Peyer's patch (tissue), 4 donors: ENCODE measurements at places on chromosomes 2 and 18. TPM values are rescaled to one million over a fixed set of nuclear protein-coding genes. Genes with fewer than 3 reads are reported as not detected.

Gene POTEJ
- 1.7 TPM for total RNA-seq

GRCh38 chr2:155517362-155517761 lies 815.2 kb downstream of the NR4A2 start:
- H3K36me3 ChIP-seq, result no peaks in the 10 kb centered on the region
- H3K4me1 ChIP-seq, result no peaks in the 10 kb centered on the region
- no peak for DNase-seq
- no peak overlapping the region for H3K27ac ChIP-seq

Gene RIT2
- not detected for total RNA-seq

GRCh38 chr2:26595146-26595545 lies 46.0 kb downstream of the CIB4 start:
- peak; percentile 14 for DNase-seq
- no peaks in the 10 kb centered on the region for H3K27me3 ChIP-seq
- no peaks in the 10 kb centered on the region for H3K36me3 ChIP-seq
- H3K4me3 ChIP-seq, result no peak overlapping the region

Gene UXS1
- total RNA-seq, result 33.4 TPM

DNA sequence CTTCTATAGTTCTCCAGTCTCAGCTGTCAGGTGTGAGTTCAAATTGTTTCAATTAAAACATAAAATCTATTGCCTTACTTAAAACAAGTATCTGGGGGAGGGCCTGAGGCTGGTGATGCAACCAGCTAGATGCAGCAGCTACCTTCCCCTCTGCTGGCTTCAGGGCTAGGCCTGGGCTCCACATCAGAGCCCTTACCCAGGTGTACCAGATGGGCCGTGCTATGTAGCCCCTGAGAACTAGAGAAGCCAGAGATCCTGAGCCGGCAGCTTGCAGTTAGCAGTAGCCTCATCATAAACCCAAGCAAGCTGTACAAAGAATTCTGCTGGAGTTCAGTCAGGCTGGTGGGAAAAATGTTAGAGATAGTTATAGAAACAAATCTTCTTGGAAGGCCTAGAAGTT lies 97.7 kb upstream of the ACAA2 start:
- H3K4me1 ChIP-seq, result no peaks in the 10 kb centered on the region
- H3K36me3 ChIP-seq, result no peaks in the 10 kb centered on the region
- no peak for DNase-seq
- no peak overlapping the region for H3K4me3 ChIP-seq

Gene NFU1
- total RNA-seq, result 46.8 TPM

Gene CKAP2L
- total RNA-seq, result 19.0 TPM

Gene RNF138
- total RNA-seq, result 16.0 TPM

- peak; percentile 57 for DNase-seq
- no peak overlapping the region for H3K4me3 ChIP-seq
- no peaks in the 10 kb centered on the region for H3K36me3 ChIP-seq
- H3K27ac ChIP-seq, result no peak overlapping the region
Observed at GRCh38 chr2:134359367-134360081, 105.7 kb downstream of the MGAT5 start.

DNA sequence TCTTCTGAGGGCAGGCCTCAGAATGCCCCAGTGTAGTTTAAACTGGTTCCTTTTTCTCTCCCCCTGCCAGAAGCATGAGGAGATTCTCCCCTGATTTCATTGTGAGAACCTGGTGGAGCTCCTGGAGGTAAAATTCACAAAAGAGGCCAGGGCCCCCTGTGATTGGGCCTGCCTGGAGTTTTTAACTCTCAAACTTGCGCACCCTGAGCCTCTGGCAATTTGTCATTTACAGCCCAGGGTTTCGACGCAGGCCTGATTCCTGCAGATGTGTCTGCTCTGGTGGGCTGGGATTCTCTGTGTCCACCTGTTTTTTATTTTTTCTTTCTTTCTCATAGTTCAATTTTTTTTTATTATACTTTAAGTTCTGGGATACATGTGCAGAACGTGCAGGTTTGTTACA lies 157.9 kb downstream of the ASB1 start:
- H3K36me3 ChIP-seq, result no peaks in the 10 kb centered on the region
- no peaks in the 10 kb centered on the region for H3K4me1 ChIP-seq
- no peak overlapping the region for H3K4me3 ChIP-seq
- no peak for DNase-seq
- H3K27ac ChIP-seq, result no peak overlapping the region

- peak overlapping the region; percentile 92 for H3K27ac ChIP-seq
- H3K4me1 ChIP-seq, result no peaks in the 10 kb centered on the region
- no peak overlapping the region for H3K4me3 ChIP-seq
- H3K36me3 ChIP-seq, result no peaks in the 10 kb centered on the region
- DNase-seq, result no peak
Observed at GRCh38 chr2:46333912-46334311, 36.7 kb downstream of the EPAS1 start.

DNA sequence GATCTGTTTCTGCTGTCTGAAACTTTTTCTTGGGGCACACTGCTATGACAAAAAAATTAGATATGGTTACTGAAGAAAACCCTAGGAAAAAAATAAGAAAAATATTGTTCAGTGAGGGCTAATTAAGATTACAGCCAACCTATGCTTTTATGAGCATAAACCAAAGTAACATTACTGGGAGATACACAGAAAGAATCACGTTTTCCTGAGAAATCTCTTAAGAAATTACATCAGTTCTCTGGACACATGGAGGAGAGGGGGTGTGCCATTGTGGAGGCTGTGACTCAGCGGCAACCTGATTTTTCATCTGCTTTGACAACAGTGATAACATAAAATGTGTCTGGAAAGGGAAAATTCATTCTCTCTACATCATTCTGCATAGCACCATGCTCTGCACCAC lies 13.4 kb upstream of the NMI start:
- no peaks in the 10 kb centered on the region for H3K36me3 ChIP-seq
- H3K27ac ChIP-seq, result no peak overlapping the region
- H3K4me3 ChIP-seq, result no peak overlapping the region
- H3K27me3 ChIP-seq, result no peaks in the 10 kb centered on the region
- DNase-seq, result no peak
- no peaks in the 10 kb centered on the region for H3K4me1 ChIP-seq

DNA sequence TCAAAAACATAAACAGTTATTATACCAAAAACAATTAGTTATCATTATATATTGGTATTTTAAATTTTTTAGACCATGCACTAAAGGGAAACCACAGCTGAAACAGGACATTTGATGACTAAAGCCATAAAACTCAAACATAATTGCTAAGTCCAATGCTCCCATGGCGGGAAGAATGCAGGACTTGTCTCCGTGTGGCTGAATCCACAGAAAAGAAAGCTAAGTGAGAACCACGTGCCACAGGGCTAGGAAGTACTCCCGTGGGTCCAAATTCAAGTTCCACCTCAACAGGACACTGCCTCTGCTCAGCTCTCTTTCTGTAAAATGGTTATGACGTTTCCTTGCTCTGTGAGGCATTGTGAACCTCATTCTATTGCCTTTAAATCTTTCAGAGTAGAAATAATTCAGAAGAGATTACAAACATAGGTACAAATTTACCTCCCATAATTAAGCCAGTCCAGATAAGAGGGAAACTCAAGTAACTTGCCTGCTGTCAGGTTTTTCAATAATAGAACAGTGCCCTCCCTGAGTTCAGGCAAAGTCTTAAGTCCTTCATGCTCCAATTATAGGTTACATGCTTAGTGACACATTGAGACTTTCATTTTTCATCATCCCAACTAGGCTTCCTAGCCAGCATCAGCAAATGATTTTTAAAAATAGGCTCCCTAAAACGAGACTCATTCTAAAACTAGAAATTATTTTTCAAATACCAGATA lies 36.7 kb downstream of the FTCDNL1 start:
- no peaks in the 10 kb centered on the region for H3K4me1 ChIP-seq
- H3K27ac ChIP-seq, result no peak overlapping the region
- DNase-seq, result no peak
- no peak overlapping the region for H3K4me3 ChIP-seq
- H3K36me3 ChIP-seq, result no peaks in the 10 kb centered on the region

GRCh38 chr18:45169610-45170009 lies 445.7 kb upstream of the SLC14A2 start:
- no peak for DNase-seq
- H3K4me3 ChIP-seq, result no peak overlapping the region
- H3K36me3 ChIP-seq, result no peaks in the 10 kb centered on the region

Gene CRYGC
- total RNA-seq, result not detected

DNA sequence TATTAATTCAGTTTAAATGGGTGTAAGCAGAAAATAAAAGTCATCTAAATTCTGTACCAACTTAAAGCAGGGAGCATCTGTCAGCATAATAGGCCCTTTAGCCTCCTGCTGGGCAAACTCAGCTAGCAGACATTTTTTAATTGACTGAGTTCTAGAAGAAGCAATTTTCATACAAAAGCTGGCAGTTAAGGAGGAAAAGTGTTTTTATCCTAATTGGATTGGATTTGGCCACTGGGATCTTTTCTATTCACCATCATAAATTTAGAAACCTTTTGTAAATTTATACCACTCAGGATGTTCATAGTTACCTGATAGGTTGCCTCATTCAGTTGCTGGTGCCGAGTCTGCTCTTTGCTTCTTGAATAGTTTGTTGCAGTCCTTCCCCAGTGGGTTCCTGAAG lies 262.7 kb upstream of the FSIP2 start:
- DNase-seq, result no peak
- no peaks in the 10 kb centered on the region for H3K36me3 ChIP-seq
- H3K27ac ChIP-seq, result no peak overlapping the region
- no peaks in the 10 kb centered on the region for H3K27me3 ChIP-seq
- no peak overlapping the region for H3K4me3 ChIP-seq

DNA sequence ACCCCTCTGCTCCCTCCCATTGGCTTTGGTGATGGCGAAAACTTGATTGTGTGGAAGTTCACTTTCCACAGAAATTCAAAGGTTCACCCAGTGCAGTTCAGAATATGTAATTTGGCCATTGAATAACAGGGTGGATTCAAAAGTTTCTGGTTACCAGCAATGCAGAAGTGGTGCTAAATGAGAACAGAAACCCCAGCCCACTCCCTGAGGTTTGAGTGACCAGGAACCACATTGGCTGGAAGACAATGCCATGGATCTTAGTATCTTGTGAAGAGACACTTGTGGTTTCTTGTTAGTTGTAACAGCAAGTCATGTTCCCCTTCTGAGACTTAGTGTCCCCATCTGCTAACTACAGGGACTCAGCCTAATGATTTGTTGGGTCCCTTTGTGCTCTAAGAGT lies 49.8 kb downstream of the QPCT start:
- DNase-seq, result no peak
- H3K4me3 ChIP-seq, result no peak overlapping the region
- H3K27ac ChIP-seq, result no peak overlapping the region
- H3K4me1 ChIP-seq, result no peaks in the 10 kb centered on the region

Gene CAPN14
- not detected for total RNA-seq

Gene SIGLEC15
- total RNA-seq, result not detected

GRCh38 chr2:178269438-178270224 lies 75.3 kb downstream of the OSBPL6 start:
- H3K27ac ChIP-seq, result no peak overlapping the region
- H3K4me3 ChIP-seq, result no peak overlapping the region
- no peaks in the 10 kb centered on the region for H3K27me3 ChIP-seq
- H3K36me3 ChIP-seq, result no peaks in the 10 kb centered on the region
- no peaks in the 10 kb centered on the region for H3K4me1 ChIP-seq

GRCh38 chr2:13537771-13538349 lies 821.1 kb downstream of the TRIB2 start:
- no peaks in the 10 kb centered on the region for H3K4me1 ChIP-seq
- H3K36me3 ChIP-seq, result no peaks in the 10 kb centered on the region
- H3K27me3 ChIP-seq, result no peaks in the 10 kb centered on the region
- no peak for DNase-seq

Gene SPEG
- total RNA-seq, result 6.2 TPM

Gene TSHZ1
- 26.3 TPM for total RNA-seq

DNA sequence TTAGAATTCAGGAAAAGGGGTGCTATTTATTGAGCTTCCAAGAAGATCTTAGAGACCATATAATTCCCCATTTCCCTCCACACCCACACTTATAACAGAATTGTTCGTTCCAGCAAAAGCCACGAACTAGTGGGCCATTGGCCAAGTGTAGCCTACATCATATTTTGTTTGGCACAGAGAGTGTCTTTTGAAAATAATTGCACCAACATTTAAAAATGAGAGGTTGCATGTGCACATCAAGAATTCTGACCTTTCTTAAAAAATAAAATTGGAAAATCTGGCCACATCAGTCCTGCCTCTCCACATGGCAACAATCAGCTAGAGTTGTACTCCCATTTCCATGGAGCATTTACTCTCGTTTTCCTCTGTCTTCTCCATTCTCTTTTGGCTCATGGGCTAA lies 655.5 kb upstream of the FANCL start:
- H3K4me1 ChIP-seq, result no peaks in the 10 kb centered on the region
- H3K27ac ChIP-seq, result no peak overlapping the region
- H3K4me3 ChIP-seq, result no peak overlapping the region
- H3K27me3 ChIP-seq, result no peaks in the 10 kb centered on the region
- no peaks in the 10 kb centered on the region for H3K36me3 ChIP-seq

Gene LRRC30
- total RNA-seq, result not detected

DNA sequence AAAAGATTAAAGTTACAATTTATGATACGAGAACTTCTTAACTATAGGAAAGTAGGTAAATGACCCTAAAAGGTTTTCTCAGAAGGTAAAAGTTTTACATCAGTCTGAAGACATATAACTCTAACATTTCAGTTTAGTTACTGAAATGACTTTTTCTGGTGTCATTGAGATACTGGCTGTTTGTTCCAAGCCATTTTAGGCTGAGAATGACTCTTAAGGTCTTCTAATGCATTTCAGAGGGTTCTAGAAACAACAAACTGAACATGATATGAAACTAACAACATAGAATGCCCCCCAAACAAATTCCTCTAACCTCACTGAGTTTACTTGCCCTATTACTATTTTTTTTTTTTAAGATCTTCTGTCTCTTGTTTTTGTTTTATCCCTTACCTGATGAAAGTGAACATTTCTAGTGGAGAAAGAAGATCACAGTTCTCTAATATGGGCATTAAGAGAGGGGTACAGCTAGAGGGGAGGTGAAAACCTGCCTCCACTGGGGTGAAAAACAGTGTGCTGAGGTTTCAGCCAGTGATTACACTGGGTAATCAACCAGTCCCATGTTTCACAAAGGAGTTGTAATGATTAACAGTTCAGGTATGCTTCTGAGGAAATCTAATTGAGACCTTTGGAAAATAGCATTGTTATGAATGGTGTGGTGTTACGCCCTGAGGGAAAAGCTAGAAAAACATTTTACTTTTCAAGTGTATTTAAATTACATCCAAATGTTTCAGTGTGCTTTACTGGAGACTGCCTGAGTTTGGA lies 11.2 kb downstream of the NABP1 start:
- H3K4me1 ChIP-seq, result no peaks in the 10 kb centered on the region
- DNase-seq, result no peak
- H3K36me3 ChIP-seq, result peaks cover 29% of the 10 kb centered on the region
- no peak overlapping the region for H3K4me3 ChIP-seq

GRCh38 chr2:18245375-18245774 lies 315.1 kb downstream of the RDH14 start:
- no peak overlapping the region for H3K4me3 ChIP-seq
- no peak overlapping the region for H3K27ac ChIP-seq
- no peaks in the 10 kb centered on the region for H3K27me3 ChIP-seq
- H3K4me1 ChIP-seq, result no peaks in the 10 kb centered on the region
- no peaks in the 10 kb centered on the region for H3K36me3 ChIP-seq

DNA sequence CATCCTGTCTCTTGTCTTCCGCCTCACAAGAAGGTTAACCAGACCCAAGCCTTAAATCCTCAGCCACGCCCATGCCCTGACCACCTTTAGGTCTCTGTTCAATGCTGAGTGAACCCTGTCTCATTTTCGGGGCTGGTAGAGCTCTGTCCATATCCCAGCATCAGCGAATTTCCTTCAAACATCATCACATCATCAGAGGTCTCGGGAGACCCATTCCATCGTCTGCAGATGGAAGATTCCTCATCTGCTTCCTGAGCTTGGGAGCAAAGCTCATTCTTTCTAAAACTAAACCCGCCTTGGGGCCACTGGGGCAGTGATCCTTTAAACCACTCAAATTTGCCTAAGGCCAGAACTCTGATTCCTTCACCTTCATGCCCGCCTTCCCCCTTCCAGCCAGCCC lies 173.7 kb downstream of the TTC32 start:
- H3K27ac ChIP-seq, result no peak overlapping the region
- H3K4me3 ChIP-seq, result no peak overlapping the region
- no peaks in the 10 kb centered on the region for H3K36me3 ChIP-seq
- no peaks in the 10 kb centered on the region for H3K4me1 ChIP-seq
- no peak for DNase-seq
- H3K27me3 ChIP-seq, result no peaks in the 10 kb centered on the region
